ENCODE measurements at places on chromosomes 11 and 22.

DNA sequence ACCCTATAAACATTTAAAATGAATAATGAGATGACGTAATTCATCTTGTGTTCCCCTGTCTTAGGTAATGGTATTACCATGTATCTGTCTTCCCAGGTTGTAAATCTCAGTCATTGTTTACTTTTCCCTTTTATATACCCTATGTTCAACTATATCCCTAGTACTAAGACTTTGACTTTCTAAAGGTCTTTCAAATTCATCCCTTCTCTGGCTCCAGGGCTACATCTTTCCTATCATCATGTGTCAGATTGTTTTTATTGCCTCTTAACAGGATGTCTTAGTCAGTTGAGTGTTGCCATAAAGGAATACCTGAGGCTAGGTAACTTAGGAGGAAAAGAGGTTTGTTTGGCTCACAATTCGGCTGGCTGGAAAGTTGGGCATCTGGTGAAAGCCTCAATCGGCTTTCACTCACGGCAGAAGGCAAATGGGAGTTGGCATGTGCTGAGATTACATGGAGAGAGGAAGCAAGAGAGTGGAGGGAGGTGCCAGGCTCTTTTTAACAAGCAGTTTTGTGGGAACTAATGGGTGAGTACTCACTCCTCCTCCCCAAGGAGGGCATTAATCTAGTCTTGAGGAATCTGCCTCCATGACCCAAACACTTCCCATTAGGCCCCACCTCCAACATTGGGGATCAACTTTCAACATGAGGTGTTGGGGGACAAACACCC, 11.6 kb upstream of the DLAT start:
- DNase-seq: no peak

- DNase-seq: no peak
These were observed 5.6 kb upstream of the SYT8 start for GRCh38 chr11:1829039-1829820.

- DNase-seq: no peak
These were observed 87.4 kb downstream of the HIPK3 start for GRCh38 chr11:33344611-33345010.

DNA sequence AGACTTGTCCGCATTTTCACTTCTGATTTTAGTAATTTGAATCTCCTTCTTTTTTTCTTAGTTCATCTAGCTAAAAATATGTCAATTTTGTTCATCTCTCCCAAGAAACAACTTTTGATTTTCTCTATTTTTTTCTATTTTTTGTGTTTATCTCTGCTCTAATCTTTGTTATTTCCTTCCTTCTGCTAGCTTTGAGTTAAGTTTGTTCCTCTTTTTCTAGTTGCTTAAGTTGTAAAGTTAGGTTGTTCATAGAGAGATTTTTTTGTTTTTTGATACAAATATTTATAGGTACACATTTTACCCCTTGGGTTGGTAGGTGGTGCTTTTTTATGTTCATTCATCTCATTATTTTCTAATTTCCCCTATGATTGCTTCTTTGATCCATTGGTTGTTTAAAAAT, 22.1 kb upstream of the XKR3 start:
- no peak for DNase-seq

DNA sequence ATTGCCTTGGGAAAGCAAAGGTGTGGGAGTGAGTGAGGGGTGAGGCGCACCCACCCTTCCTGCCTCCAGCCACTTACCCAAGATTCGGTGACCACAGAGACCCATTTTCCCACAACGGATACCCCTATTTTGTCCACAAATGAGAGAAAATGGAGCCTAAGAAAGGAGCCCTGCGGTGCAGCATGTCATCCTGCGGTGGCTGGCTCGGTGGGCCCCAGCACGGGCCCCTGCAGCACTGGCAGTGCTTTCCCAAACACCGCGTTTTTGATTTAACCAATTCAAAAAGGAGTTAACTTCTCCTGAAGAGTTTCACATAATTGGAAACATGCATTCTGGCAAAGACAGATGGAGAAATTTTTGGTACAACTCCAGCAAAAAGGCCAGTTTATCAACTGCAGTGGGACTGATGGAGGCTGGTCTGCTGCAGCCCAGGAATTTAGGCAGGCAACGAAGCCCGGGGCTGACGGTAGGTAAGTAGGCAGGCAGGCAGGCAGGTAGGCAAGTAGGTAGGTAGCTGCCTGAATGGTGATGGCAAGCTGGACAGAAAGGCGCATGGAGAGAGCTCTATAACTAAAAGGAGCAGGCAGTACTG, 84.2 kb downstream of the FDX1 start:
- DNase-seq: no peak

- no peak for DNase-seq
These were observed 104.4 kb downstream of the STIM1 start for GRCh38 chr11:3959903-3960265.

GRCh38 chr22:21032868-21033688, 717 bp upstream of the SLC7A4 start:
- DNase-seq: no peak

- no peak for DNase-seq
These were observed 97.0 kb downstream of the ST3GAL4 start for GRCh38 chr11:126452241-126453101.

- no peak for DNase-seq
These were observed 33.8 kb downstream of the PDGFD start for GRCh38 chr11:104130161-104130560.

DNA sequence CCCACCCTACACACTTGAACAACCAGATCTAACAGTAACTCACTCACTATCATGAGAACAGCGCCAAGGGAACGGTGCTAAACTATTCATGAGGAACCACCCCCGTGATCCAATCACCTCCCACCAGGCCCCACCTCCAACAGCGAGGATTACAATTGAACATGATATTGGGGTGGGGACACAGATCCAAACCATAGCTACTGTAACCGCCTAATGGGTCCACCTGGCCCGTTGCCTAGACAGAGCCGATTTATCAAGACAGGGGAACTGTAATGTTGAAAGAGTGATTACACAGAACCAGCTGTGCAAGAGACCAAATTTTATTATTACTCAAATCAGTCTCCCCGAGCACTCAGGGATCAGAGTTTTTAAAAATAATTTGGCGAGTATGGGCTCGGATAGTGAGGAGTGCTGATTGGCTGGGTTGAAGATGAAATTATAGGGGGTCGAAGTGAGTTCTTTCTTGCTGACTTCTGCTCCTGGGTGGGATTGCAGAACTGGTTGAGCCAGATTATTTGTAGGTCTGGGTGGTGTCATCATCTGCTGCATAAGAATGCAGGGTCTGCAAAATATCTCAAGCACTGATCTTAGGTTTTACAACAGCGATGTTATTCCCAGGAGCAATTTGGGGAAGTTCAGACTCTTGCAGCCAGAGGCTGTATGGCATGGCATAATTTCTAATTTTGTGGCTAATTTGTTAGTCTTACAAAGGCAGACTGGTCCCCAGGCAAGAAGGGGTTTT, 17.9 kb upstream of the ZC3H12C start:
- DNase-seq: no peak

DNA sequence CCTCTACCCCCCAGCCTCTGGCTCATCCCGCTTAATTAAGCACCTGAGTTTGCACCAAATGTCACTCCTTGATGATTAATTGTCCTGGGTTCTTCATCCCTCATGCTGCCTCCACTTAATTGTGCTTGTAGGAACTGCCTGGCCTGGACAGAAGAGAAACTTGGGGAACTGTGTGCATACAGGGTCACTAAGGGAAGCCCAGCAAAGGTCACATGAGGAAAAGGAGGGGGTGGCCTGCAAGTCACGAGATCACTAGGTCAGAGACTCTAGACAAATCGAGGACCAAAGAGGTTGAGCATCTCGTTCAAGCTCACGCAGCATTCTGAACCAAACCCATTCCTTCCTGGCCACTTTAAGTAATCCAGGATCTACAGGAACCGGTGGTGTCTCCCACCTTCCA, 75.8 kb downstream of the PDE2A start:
- DNase-seq: no peak

- DNase-seq: no peak
These were observed 10.8 kb downstream of the SGSM1 start for GRCh38 chr22:24816806-24817205.

- DNase-seq: peak; percentile 64
These were observed 9.5 kb downstream of the RBMXL2 start for GRCh38 chr11:7098235-7098832.

GRCh38 chr22:49423125-49423650, 404.5 kb downstream of the BRD1 start:
- DNase-seq: no peak

GRCh38 chr11:6855971-6856541, 6.8 kb upstream of the OR10A2 start:
- DNase-seq: no peak

GRCh38 chr11:110345743-110346142, 49.3 kb upstream of the RDX start:
- no peak for DNase-seq

DNA sequence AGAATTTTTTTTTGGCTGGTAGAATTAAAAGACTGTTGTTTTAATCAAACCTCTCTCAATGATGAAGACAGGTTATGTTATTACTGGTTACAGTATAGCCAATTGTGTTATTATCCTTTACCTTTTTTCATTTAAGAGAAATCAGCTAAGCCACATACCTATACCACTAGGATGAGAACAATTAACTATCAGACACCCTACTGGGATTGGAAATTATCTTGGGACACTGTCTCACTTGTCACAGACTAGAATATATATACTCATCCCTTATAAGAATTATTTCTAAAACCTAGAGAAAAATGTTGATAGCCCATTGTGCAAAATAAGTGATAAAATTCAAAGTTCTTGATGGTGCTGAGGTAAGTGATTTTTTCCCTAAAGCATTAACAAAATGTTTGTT, at the start of gene OR5AS1:
TSS of gene OR5AS1 (plus strand) at position 301 of the 400 bp plus-strand sequence. CDS start 2,765 bp downstream, outside the sequence.
- DNase-seq: no peak

DNA sequence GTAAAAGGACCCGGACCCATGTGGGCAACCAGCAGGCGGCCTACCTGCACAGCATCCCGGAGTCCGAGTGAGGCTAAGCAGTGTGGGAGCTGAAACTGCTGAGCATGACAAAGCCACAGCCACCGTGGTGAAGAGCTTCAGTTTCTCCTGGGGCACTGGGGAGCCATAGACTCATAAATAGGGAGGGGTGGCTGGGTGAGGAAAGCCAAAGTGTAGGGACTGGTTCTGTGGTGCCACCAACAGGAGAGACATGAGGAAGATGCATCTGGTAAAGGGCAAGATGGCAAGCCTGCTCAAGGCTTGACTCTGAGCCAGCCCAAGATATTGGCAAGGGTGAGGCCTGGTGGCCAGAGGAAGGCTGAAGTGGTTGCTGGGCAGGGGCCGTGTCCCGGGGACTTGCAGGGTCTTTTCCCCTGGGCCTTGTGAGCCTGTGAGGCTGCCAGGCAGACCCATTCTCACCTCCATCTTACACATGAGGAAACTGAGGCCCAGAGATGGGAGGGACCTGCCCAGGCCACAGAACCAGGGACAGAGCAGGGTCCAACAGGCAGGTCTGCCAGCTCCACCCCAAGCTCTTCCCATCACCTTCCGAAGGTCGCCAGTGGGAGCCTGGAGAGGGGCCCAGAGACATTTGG, 30.4 kb downstream of the CYTH4 start:
- no peak for DNase-seq

DNA sequence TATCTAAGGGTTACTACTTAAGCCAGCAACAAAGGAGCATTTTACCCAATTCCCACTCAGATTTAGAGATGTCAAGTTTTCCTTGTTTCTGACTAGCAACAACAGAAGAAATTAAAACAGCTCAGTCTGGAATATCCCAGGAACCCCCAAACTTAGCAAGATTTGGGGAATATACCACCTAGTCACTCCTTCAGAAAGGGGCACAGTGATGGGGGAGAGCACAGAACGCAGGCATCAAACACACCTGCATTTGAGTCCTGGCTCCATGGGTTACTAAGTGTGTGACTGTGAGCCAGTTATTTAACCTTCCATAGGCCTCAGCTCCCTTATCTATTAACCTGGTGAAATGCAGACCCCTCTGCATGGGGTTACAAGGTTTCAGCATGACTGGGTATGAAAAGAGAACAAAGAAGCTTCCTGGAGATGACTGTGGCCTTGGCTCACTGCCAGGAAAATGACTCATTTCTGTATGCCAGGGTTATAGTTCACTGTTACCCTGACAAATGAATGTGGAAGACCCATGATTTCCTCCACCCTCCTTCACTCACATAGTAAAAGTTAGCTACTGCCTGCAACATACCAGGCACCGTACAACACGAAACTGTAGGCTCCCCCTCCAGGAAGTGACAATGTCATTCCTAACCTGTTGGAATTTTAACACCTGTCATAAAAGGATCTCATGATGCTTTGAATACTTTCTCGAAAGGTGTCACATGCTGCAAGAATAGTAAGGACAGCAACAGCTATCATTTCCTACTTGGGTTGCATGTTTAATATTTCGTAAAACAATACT, 79.6 kb downstream of the ME3 start:
- peak; percentile 2 for DNase-seq

DNA sequence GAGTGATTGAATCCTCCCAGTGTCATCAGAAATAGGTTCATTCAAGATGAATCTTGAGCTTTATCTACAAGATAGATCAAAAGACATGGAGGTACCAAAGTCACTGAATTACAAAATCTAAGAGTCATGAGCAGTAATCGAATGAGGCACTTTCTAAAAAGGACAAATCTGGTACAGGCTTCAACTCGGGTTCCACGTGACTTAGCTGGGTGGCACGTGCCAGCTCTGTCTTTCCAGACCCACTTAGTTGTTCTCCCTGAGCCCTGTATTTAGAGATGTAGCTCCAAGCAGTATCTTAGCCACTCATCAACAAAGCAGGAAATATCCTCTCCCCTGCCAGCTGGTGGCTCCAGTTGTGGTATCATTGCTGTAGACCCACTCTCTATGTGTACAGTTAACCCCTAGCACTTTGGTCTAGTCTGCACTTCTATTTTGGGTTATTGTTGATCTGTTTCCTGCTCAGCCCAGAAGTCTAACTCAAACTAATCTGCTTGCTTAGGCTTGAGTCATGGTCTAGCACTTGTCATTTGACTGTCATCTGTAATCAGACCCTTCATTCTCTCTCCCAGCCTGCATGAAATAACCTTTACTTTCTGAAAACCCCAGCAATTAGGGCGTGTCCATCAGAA, 528.7 kb downstream of the ETS1 start:
- no peak for DNase-seq

- no peak for DNase-seq
These were observed 9.9 kb downstream of the EIF1AD start for GRCh38 chr11:65992056-65992455.

DNA sequence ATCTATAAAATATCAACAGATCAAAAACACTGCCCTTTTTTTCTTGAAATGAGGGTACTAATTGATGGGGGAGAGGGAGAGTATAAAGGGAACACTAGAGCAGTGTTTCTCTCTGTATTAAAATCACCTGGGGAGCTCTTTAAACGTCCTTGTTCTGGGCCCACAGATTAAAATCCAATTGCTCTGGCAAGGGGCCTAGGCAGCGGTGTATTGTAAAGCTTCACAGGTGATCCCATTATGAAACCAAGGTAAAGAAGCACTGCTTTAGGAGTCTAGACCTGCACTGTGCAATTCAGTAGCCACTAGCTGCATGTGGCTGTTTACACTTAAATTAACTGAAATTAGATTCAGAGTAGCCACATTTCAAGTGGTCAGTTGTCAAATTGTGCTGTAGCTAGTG, 3.0 kb downstream of the AQP11 start:
- peak; percentile 61 for DNase-seq

GRCh38 chr11:116043857-116044256, 539.6 kb upstream of the CADM1 start:
- DNase-seq: no peak
